Brain pericyte (primary cell): ENCODE measurements at places on chromosomes 12 and 14.

DNA sequence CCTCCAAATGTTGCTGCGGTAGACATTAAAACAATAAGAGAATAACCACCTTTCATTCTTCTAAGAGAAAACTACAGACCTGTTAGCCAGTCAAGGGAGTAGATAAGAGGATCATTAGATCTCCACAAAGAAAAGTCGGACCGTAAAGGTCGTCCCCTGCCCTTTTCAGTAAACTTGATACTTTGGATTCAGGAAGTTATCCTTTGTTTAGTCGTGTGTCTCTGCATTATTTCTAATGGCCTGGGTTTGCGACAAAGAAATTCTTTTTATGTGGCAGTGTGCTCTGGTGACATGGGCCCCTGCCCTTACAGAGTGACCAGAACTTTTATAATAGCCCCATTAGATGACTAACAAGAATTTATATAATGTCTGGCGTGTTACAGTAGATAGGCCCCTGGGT, 44.6 kb upstream of the EVL start:
- DNase-seq: no peak

DNA sequence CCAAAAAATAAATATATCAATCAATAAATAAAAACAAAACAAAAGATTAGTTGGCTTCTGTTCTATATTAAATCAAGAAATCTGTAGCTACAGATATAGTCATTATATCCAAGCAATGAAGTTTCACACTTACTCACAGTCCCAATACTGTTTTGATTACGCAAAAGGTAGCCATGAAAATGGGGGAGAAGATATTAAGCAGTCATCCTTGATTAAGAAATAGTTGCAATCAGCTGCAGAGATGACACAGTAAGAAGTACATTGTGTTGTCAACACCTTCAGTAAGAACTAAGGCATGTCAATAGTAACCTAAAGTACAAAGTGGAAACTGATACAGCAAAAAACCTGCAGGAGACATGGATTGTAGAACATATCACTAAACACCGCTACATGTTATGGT, 11.0 kb upstream of the RHOJ start:
- DNase-seq: no peak

GRCh38 chr12:29242921-29243431, 93.9 kb downstream of the FAR2 start:
- no peak for DNase-seq

- no peak for DNase-seq
These were observed 171.9 kb downstream of the RGS6 start for GRCh38 chr14:72104011-72104613.

DNA sequence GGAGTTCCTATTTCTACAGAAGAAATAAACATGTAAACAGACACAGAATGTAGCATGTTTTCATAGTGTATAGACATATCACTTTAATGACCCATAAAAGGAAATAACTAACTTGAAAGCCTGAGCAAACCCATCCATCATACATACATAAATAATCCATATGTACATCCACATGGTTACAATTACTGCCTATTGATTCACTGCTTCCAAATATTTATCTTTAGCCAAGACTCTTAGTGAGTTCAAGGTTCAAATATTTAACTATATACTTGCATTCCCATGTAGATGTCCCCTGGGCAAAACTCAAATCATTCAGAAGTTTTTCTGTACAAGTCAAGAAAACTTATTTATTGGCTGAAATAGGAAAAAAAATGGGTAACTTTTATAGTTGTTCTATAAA, 95.4 kb downstream of the CCER1 start:
- no peak for DNase-seq

DNA sequence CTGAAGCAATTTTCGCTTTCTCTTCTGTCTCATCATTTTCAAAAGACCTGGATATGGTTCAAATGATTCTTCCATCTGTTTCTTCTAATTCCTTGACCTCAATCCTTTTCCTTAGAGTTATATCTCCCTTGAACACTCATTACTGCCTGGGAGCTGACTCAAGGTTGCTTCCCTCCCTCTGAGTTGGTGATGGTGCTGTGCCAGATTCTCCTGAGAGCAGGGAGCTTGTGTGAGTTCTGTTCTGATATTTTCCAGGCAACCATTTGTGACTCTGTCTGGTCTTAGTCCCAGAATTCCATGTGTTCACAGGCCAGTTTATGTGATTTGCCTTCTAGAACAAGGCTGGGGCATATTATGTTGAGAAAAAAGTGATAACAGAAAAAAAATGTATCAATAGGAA, 505.1 kb upstream of the SYT1 start:
- DNase-seq: no peak

DNA sequence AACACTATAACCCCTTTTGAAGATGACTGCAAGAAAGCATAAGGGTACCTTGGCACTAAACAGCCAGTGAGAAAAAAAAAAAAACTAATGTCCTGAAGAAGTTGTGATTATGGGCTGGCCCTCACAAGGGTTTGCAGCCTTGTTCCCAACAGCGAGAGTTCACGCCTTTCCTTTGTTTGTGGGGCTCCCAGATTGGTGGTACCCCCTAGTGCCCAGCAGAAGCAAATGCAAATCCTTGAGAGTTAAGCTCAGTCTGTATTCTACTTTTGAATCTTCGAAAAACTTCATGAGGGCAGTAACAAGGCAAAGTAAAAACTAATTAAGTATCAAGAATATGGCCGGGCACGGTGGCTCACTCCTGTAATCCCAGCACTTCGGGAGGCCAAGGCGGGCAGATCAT, 238.9 kb upstream of the LMO3 start:
- no peak for DNase-seq
